ENCODE measurements at places on chromosomes 1 and 21.
A peak's percentile ranks its signal among the peaks of the same experiment; 100 is the strongest.

GRCh38 chr1:1758059-1758621 is 20.1 kb downstream of the NADK start:
- no peak for DNase-seq

GRCh38 chr1:208079161-208079560 is 165.0 kb downstream of the PLXNA2 start:
- no peak for DNase-seq

DNA sequence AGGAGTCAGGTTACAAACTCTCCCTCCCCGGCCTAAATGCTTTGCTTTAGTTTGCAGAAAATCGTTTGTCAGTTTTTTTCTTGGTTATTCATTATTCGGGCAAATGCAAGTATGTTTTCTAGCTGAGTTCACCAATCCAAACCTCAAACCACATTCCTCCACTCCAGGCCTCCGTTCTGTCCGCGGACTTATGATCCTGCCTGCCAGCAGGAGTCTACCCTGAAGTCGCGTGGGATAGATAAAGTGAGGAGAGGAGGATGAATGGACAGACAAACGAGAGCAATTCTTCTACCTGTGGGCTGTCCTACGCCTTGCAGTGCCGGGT is 1.3 kb downstream of the ADAMTS1 start:
- DNase-seq, result peak; percentile 56

DNA sequence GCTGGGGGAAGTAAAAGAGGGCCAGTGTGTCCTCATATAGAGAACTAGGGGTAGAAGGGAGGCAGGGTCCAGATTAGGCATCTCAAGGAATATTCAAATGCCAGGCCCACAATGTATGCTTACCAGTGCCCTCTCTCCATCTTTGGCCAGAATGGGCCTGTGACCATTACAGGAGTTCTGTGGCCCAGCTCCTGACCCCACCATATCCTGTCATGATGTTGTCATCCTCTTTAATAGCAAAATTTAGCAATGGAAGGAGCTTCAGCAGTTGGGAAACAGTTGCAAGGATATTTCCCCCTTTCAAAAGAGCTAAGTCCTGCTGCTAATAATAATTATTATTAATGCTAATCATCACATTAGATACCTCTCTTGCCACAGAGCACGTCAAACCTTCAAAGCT is 49.3 kb upstream of the JUN start:
- no peak for DNase-seq

GRCh38 chr1:10328180-10328963 is 70.5 kb upstream of the PGD start:
- no peak for DNase-seq

GRCh38 chr1:17213782-17214148 is 8.8 kb downstream of the PADI1 start:
- no peak for DNase-seq
